ENCODE measurements at places on chromosomes 3 and 15.

- DNase-seq: no peak
Observed at GRCh38 chr3:59655418-59656015, 605.7 kb upstream of the CFAP20DC start.

DNA sequence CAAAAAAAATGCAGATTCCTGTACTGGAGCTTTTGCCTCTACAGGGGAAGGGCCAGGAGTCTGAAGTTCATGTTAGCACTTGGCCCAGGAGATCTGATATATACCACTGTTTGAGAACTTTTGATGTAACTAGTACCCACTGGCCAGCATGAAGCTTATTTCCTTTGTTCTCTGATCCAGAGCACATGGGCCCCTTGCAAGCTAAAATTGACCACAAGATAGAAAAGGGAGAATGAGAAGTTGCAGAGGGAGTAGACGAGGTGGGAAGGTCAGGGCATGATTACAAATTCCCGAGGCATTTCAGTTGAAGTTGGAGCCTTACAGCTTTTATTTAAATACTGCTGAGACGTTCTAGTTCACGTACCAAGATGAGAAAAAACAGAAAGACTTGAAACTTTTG is 28.2 kb downstream of the TGM4 start:
- DNase-seq: no peak

GRCh38 chr3:47015151-47015550 is 35.7 kb downstream of the NBEAL2 start:
- no peak for DNase-seq

- DNase-seq: no peak
Observed at GRCh38 chr15:95129574-95129973, 898.2 kb downstream of the MCTP2 start.

DNA sequence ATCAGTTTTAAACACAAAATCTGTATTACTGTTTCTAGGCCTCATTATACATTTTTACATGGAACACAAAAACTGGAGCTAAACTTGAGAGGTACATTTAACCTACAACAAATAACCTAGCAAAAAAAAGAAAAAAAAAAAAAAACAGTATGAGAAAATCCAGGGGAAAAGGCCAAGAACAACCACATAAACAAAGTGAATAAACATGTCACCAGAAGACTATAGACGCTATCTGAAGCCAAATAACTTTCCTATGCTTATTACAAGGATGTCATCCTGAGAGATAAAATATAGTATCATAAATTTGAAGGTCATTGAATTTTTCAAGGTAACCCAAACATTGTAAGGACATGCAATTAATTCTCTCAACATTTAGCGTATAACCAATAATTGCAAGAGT is 911.6 kb downstream of the ROBO1 start:
- no peak for DNase-seq

DNA sequence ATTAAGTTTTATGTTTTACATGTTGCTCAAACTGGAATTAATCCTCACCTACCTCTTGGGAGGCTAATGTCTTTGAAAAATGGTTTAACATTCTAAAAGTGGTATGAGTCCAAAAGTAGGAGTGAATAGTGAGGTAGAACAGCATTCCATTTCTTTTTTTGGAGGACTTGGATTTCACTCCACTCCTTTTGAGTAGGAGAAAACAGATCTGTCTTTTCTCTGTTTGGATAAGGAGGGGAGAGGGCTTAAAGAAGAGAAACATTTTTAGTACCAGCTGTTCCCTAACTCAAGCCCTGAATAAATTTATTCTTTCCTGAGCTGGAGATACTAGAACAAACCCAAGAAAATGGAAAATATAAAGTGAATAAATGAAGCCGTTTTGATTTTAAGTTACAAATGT is 687.9 kb downstream of the MECOM start:
- DNase-seq: no peak

- DNase-seq: no peak
Observed at GRCh38 chr3:64240396-64240795, 15.1 kb upstream of the PRICKLE2 start.

DNA sequence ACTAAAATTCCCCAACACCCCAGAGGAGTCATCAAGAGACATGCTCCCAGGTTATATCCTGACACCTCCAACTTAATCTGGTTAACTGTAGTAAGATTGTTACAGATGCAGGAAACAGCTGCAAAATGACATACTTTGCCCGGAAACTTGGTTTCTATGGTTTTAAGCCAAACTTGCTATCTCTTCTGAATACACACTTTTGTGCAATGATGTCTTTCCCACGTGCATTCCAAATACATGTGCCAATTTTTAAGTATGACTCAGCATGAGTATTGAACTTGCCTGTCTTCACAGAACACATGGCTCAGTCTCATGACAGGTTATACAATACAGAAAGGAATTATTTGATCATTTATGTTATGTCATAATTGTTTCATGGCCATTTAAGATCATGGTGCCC is 207.0 kb upstream of the DCBLD2 start:
- DNase-seq: no peak

DNA sequence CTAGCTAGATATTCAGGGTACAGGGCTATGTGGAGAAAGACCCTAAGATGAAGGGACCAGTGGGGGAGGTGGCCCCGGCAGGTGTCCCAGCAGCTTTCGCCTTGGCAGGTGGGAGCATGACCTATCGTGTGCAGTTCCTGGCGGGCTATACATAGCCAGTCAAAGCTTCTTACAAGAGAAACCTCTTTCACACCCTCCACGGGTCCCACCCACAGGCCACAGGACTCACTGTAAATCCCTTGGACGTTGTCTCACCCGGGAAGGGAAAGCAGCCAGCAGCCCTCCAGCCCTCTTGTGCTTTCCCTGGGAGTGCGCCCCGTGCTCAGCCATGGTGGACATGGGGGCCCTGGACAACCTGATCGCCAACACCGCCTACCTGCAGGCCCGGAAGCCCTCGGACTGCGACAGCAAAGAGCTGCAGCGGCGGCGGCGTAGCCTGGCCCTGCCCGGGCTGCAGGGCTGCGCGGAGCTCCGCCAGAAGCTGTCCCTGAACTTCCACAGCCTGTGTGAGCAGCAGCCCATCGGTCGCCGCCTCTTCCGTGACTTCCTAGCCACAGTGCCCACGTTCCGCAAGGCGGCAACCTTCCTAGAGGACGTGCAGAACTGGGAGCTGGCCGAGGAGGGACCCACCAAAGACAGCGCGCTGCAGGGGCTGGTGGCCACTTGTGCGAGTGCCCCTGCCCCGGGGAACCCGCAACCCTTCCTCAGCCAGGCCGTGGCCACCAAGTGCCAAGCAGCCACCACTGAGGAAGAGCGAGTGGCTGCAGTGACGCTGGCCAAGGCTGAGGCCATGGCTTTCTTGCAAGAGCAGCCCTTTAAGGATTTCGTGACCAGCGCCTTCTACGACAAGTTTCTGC is 15.0 kb downstream of the GRK7 start:
- DNase-seq: no peak

GRCh38 chr3:138775254-138775595 is 59.5 kb downstream of the PIK3CB start:
- DNase-seq: no peak

DNA sequence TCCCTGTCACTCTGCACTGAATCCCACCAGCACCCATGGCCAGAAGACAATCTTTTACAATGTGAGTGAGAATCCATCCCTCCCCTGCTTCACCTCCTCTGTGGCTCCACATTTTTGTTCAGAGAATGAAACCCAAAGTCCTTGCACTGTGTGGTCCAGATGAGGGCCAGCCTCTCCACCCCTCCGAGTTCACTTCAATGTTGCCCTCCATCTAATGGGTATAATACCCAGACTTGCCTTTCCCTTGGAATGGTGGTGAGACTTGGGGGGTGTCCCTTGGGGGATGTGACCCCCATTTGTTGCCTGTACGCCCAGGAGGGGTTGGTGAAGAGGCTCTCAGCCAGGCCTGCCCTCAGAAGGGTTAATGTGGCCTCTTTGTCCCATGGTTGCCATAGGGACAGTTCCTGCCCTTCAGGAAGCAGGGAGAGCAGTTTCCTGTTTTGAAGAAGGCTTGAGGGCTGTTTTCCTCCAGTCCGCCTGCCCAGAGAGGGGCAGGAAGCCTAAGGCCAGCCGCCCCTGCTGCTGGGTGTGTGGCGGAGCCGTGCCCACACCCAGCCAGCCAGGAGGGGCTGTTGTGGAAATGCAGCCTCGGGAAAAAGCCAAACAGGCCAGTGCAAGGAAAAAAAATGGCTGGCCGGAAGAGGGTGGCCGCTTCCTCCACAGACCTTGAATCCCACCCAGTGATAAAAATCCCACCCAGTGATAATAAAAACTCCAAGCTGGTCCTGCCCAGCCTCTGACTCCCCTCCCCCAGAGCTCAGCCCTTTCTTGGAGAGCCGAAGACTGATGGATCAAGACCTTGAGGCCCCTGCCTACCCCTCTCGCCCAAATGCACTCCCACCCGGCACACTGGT is 14.6 kb upstream of the FGD5 start:
- DNase-seq: no peak

GRCh38 chr3:73614419-73614818 is 10.3 kb downstream of the PDZRN3 start:
- no peak for DNase-seq

DNA sequence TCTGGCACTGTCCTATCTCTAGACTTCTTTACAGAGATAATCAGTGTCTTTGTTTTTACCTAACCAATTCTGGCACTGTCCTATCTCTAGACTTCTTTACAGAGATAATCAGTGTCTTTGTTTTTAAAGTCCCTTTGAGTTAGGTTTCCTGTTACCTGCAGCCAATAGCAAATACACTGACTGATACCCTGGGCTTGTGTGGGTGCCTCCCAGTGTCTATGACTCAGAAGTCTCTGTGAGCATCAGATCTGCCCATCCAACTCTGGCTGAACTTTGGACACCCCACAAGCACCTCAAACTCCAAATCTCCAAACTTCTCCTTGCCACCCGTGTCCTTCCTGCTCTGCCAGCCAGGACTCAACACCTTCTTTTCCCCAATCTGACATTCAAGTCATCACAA is 30.4 kb downstream of the SLC41A3 start:
- no peak for DNase-seq

- DNase-seq: no peak
Observed at GRCh38 chr15:92909136-92909781, 9.1 kb downstream of the CHD2 start.

GRCh38 chr3:194967151-194968117 is 281.8 kb downstream of the FAM43A start:
- DNase-seq: no peak
